ENCODE measurements at places on chromosomes 5 and 9.

- DNase-seq = no peak
Measured at GRCh38 chr5:139402561-139403158, 1.2 kb downstream of the SPATA24 start.

DNA sequence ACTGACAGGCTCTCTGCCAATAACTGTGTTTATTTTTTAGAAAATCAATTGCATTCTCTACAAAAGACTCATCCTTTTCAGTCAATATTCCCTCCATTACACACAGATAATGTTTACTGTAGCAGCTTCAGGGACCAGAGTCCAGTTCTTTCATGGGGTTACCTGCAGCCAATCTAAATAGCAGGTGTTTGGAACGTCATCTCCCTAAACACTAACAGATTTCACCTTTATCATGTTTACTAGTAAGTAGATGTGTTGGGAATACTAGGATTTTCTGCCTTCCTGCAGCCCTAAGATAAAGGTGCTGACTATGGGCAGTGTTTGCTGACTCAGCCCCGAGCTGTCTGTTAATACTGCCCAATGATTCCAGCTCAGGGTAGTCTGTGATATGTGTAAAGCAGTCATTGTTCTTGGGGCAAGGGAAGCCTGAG lies 447.0 kb downstream of the KIF4B start:
- no peak for DNase-seq

DNA sequence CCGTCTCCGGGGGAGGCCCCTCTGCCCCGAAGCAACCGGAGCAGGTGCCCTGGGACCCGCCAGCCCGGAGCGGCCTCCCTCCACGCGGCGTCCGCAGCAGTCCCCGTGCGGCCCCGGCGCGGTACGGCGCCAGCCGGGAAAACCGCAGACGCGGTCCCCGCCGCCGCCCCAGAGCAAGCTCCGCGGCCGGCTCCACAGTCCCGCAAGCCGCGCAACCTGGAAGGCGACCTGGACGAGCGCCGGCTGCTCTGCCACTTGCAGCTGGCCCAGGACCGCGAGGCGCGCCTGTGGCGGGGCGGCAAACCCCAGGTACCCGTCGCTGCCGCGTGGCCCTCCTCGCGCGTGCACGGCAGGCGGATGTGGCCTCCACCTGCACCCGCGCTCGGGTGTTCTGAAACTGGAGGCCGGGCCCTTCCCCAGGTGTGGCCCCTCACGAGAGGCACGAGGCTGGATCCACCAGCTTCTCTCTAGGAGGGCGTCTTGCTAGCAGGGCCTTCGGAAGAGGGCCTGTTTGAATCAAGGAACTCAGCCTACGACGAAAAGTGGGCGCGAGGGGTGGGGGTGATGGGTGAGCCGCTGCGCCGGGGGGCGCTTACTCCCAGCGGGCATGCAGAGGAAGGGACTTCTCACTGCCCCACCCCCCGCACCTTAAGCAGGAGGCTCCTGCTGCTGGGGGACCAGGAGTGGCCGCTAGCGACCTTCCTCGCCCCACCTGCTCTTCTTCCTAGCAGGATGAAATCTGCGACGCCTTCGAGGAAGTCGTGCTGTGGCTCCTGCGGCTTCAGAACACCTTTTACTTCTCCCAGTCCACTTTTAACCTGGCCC lies 602 bp downstream of the CCNI2 start:
- peak; percentile 36 for DNase-seq

DNA sequence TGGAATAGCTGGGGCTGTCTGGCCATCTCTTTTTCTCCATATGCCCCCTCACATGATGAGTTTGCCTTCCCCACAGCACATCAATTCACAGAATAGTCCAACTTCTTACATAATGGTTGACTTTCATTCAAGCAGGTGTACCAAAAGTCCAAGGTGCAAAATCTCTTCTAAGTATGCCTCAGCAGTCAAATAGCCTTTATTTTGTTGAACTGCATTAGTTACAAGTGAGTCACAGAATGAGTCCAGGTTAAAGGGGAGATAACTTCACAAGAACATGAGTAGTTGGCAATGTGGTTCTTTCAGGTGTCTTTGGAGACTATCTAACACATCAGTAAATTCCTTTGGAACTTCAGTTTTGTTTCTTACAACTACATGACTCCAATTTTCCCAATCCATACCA lies 672.5 kb downstream of the PRELID2 start:
- DNase-seq = no peak

DNA sequence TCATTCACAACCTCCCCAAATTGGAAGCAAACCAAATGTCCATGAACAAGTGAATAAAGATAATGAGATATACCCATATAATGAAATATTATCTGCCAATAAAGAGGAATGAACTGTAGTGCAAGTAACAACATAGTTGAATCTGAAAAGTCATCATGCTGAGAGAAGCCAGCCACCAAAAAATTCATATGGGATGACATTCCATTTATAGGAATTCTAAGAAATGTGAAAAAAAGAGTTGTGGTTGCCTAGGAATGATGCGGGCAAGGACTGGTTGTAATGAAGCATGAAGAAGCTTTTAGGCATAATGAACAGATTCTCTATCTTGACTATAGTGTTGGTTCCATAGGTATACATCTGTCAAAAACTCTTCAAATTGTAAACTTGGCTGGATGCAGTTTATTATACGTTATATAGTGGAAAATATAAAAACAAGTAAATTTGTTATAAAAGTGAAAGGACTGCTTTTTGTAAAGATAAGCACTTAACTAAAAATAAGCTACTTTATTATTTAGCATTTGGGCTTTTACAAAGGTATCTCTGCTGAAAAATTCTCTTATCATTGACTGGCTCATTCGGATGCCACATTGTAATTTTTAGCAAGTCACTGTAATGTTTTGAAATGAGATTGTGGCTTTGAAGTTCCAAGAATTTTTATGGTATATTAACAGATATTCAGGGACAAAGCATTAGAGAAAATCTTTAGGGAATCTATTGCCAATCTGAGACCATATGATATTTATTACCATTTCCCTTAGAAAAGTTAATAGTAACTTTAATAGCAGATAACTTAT lies 21.2 kb upstream of the TTC23L start:
- no peak for DNase-seq

DNA sequence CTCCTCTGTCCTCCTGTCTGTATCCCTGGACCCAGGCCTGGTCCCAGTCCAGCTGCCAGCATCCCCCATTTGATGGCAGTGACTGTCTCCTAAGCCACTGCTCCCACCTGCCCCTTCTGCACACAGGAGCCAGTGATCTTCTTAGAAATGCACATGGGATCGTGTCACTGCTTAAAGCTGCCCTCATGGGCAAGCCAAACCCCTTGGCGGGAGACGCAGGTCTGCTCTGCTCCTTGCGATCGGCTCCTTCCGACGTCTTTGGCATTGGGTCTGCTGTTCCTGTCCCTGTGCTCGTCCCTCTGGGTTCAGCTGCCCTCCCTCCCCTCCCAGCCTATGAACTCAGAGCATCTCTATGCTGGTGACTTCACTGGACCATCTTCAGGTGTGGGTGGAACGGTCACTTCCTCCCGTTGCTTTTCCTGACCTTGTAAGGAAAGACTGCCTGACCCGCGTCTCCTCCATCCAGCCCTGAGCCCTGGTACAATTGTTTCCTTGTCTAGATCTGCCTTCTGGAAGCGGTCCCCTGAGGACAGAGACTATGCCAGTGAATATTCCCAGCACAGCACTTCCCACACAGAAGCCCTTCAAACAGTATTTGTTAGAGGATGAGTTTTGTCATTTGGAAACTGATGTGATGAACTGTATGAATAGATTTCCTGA lies 116.5 kb downstream of the ZNF354C start:
- DNase-seq = no peak

GRCh38 chr9:37639109-37639762 lies 11.5 kb upstream of the FRMPD1 start:
- DNase-seq = no peak

DNA sequence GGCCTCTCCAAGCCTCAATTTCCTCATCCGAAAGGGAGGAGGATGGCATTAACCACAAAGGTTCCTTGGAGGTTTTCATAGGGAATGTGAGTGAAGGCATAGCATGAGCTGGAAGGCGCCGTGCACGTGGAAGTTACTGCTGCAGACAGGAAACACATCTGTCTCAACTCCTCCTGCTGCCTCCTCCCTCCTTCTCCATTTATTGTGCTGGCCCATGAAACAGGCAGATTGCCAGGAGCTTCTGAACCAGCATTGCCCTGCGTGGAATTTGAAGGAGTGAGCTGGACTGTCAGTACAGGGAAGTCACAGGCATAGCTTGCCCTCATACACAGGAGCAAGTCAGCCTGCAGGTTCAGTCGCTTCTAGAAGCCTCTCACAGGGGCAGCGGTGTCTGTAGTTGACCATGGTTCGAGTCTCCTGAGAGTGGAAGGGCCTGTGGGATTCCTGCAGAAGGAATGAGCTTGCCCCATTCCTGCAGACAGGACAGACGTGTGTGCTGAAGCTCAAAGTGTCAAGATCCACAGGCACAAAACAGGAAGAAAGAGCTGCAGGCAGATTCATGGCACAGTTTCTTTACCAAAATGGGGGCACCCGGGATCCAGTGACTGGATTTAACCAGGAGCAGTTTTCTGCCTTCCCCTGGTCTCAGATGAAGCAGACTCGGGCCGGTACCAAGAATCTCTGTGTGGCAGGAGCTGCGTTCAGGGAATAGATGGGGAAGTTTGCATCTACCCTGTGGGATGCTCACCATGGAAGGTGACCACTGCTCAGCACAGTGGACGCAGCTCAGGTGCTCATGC lies 48.7 kb upstream of the CTSL start:
- DNase-seq = no peak

DNA sequence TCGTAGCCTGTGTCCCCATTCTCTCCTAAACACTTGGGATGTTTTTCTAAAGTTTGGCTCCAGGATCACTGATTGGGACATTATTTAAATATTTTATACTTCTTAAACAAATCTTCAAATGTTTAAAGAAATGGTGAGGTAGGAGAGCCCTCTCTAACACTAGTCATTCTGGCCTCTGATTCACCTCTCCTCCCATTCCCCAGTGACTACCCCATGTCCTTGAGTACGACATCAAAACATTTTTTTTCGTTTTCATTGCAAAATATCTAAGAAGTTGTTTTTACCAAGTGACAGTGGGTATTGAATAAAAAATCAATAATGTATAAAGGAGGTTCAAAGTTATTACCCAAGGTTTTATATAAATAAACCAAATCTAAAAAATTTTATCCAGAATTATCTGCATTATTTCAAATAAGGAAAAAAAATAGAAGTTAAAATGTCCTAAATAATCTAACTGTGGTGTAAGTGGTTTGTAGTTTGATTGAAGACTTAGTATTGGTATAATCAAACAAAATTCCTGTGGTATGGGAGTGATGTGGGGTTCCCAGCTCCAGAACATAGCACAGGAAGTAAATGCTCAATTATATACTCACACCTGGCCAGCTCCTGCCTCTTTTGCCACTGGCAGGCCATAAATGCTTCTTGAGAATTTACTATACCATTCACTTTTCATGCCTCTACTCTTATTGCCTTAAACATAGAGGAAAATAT lies 51.1 kb downstream of the MAST4 start:
- DNase-seq = no peak

- no peak for DNase-seq
Measured at GRCh38 chr9:135156525-135157510, 69.3 kb downstream of the OLFM1 start.

DNA sequence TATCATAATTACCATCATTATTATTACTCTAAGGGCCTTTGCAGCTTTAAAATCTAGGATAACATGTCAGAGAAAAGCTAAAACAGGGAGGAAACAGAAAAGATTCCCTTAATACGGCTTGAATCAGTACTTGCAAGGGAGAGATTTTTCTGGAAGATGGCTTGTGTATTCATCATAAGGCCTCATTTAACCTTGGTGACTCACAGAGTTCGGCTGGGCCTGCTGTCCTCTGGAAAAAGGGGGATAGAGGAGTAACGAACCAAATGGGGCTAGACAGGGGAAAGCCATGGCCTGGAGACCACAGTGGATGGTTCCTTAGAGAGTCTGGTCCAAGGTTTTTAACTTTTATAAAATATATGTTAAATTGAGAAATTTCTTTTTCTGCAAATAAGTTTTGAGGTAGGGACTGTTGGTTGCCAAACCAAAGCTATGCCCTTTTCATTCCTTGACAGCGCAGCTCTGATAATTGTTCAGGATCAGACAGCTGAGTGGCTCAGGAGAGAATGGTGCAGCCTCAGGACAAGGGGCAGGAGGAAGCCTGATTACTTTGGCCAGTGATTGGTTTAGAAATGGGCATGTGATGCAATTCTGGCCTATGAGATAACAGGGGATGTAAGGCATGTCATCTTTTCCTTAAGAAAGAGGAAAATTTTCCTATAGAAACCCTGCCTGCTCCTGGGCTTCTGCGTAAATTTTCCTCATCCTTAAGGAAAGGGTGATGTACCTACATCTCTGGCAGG lies 25.6 kb upstream of the GSN start:
- DNase-seq = no peak

GRCh38 chr5:177162379-177162778 lies 28.8 kb downstream of the NSD1 start:
- DNase-seq = no peak

GRCh38 chr9:98990181-98990870 lies 46.6 kb downstream of the COL15A1 start:
- no peak for DNase-seq

DNA sequence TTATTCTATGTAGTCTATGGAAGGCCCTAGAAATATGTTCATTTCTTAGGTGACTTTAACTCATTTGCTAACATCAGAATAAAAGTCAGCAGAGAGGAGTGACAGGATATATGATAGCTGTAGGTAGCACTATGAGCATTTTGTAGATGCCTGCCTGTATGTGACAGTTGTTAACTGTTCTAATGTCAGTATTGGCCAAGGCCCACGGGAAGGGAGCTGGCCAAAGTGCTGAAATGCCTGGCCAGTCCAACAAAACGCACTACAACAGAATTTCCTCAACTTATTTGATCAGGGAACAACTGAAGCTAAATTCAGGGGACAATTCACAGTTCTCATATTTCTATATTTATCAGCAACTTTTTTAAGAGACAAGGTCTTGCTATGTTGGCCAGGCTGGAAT lies 20.8 kb downstream of the SV2C start:
- DNase-seq = no peak

GRCh38 chr5:61702784-61703183 lies 370.7 kb downstream of the ZSWIM6 start:
- DNase-seq = no peak

GRCh38 chr9:136741883-136742571 lies 713 bp downstream of the LCN10 start:
- no peak for DNase-seq

DNA sequence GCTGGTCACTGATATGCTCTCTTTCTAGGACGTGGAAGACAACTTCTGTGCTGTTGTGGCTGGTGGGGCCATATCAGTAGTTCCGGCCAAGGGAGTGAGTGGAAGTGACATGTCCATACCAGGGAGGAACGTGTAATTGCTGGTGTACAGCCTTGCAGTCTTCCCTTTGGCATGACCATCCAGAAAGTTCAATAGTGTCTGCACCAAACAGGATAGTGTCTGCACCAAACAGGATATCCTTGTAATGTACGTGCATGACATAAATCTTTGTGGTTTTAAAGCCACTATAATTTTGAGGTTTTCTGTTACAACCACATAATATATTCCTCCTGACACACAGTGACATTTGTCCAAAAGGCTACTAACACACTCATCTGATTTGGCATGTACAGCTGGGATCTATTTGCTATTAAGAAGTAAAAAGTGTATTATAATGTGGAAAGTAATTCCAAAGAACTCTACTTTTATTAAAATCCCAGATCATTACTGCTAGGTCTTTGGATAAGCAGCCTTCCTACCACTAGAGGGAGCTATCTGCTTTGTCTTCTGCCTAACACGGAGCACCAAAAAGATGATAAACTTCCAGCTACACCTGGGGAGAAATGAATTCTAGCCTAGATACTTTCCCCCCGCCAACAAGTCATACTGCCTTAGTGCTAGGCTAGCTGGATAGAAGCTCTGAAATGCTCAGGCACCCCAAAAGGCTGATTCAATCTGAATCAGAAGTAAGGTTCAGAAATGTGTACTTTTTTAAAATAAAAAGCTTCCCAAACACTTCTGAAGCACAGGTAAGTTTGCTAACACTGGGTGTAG lies 52.7 kb downstream of the RNF145 start:
- no peak for DNase-seq

All from T-helper 1 cell (primary cell).